ENCODE measurements at places on chromosomes 12 and 14.

DNA sequence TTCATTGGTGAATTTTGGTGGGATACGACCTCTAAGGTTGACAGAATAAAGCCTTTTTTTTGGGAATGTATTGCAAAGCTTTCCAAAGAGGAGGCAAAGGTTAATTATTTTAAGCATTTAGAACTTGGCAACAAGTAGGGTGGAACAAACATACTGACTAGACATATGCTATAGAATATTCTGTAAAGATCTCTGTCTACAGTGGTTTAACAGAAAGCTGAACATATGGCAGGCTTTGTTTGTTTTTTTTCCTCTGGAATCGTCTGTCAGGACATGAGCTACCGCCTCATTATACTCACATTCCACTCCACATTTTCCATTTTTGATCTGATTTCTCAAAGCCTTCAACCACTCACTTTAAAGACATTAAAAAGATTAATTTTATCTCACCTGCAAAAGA is 153.4 kb upstream of the PELI2 start:
- no peak for DNase-seq

DNA sequence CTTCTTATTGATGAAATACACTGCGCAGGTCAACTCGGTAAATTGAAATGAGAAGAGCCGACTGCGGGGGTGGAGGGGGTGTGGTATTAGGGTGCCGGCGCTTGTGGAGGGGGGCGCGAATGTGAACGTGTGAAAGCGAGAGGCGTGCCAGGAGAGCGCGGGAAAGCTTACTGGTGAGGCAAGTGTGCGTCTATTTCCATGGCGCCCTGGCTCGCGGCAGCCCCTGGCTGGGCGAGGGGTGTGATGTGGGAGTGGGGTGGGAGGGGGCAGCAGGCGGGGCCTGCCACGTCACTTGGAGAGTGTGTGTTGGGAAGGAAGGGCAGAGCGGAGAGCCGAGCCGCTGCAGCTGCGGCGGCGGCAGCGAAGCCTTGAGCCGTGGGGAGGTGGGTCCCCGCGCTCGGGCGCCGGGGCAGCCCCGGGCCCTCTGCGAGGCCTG is 88.8 kb downstream of the GALNT8 start:
- peak; percentile 13 for DNase-seq

DNA sequence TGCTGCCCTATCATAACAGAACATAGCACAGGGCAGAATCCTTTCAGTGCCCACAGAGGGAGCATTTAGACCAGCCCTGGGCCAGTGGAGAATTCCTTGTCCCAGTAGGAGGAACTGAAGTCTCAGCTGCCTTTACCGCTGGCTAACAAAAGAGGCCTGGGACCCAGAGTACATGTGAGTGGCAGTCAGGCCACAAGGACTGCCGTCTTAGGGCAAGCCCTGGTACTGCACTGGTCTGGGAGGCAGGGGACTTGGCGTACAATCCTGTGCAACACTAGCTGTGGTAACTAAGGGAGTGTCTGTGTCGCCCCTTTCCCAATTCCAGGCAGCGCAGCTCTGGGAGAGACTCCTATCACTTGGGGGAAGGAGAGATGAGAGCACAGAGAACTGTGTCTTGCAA is 17.0 kb upstream of the CSRP2 start:
- no peak for DNase-seq

DNA sequence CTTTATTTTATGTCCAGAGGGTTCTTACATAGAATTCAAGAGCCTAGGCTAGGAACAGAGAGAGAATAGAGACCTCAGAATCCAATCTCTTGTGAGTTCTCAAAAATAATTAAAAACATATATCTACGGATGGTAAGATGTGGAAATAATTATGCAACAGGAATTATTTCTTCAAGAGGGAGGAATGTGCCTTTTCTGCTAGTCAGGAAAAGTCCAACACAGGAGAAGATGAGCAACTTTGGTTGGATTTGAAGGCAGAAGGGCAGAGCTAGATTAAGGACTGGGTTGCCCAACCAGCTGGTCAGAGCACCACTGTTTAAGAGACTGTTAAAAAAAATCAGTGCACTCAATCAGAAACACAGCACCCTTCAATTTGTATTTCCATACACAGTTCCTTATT is 365.5 kb downstream of the ETNK1 start:
- no peak for DNase-seq

DNA sequence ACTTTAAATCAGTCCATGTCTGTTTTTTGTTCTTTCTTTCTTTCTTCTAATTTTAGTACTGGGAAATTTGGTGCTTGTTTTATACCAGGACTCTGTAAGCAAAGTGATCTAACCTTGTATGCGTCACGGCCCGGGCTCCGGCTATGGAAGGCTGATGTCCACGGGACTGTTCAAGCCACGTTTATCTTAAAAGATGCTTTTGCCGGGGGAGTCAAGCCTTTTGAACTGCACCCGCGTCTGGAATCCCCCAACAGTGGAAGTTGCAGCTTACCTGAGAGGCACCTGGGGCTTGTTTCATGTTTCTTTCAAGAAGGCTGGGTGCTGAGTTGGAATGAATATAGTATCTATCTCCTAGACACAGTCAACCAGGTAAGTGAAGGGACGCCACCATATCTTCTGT is 62.2 kb downstream of the TECPR2 start:
- no peak for DNase-seq

- DNase-seq: no peak
These were observed 140.3 kb downstream of the RERGL start for GRCh38 chr12:17949558-17950141.

- no peak for DNase-seq
These were observed 1156.3 kb upstream of the SEL1L start for GRCh38 chr14:82689948-82690347.

DNA sequence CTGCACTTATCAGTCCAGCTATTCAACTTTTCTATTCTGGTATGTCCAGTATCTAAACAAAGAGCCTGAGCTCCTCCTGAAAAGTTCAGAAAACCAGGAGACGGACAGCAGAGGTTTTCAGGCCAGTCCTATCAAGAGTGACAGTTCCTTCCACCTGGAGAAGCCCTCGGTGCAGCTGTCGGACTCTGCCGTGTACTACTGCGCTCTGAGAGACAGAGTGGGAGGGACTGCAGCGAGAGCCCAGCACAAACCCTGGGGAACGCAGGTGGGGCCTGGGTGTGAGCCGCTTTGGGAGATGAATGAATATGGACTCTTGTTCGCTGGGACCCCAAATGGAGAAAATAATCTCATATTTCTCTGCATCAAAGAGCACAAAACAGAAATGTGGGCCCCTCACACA is 329.8 kb upstream of the OR4E1 start:
- DNase-seq: no peak
